ENCODE measurements at places on chromosomes 2 and 18.

DNA sequence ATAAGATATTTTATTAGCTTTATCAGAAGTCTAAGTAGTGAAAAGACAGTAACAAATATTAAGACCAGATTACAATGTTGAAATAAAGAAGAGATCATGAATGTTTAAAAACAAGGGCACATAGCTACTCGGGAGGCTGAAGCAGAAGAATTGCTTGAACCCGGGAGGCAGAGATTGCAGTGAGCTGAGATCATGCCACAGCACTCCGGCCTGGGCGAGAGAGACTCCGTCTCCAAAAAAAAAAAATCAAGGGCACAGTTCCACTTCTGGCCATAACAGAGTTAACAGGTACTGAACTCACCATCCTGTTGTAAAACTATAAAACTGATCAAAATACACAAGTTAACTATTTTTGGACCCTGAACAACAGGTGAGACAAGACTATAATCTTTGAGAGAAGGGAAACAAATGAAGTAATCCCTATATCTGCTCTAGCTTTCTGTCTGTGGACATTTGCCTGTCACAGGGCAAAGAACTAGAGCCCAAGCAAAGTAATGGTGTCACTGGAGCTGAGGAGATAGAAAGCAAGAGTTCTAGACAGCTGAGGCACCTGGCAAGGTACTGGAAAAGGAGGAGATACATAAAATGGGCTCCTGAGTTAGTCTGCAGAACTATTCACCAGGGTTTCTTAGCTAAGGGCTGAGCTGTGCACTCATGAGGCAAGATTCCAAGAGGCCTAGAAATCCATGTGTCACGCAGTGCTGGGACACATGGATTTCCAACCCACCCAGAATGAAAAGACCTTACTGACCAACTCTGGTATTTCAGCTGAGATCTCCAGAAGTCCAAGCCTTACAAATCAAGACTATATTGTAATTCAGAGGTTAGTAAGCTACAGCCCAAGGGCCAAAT lies 15.2 kb downstream of the MMADHC start:
- DNase-seq = no peak

GRCh38 chr18:52636536-52636935 lies 296.5 kb downstream of the DCC start:
- no peak for DNase-seq

DNA sequence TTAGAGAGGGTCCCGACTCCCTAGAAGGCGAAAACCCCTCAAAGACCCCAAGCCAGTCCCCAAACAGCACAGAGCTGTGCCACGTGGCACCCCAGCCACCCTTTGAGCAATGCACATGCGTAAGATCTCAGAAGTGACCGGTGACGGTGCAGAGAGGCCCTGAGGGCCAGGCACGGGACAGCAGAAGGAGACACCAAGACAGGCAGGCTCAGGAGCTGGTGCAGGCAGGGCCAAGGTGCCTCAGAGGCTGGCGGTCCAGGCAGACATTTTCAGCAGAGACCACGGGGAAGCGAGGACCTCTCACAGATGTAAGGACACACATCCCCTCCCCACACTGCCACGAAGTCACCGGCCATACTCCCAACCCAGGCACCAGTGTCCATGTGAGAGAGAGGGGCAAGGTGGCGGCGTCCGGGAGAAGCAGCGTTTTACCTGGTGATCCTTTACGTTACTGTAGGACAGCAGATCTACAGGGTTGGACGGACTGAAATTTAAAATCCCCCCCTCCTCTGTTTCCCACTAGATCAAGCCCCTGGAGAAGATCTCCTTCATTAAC lies 2.0 kb upstream of the RAB17 start:
- DNase-seq = no peak

GRCh38 chr2:225170162-225170561 lies 127.9 kb upstream of the DOCK10 start:
- no peak for DNase-seq

GRCh38 chr18:7370375-7370774 lies 139.5 kb downstream of the LRRC30 start:
- DNase-seq = no peak

DNA sequence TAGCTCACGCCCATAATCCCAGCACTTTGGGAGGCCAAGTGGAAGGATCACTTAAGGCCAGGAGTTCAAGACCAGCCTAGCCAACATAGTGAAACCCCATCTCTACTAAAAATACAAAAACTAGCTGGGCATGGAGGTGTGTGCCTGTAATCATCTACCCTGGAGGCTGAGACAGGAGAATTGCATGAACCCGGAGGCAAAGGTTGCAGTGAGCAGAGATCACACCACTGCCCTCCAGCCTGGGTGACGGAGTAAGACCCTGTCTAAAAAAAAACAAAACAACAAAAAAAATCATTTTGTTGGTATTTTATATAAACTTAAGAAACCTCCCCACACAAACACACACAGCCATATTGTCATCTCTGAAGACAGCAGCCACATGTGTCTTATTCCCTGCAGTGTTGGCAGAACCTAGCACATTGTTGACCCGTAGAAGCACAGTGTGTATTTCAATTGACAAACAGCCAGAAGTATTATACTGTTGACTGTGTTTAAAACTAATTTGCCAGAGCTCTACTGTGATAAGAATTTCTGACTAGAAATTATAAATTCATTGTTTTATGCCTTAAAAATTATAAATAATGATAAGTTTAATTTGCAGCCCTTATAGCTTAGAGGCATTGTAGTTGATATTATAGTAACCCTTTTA lies 68.1 kb downstream of the DNAJC10 start:
- DNase-seq = no peak

GRCh38 chr2:98883780-98884211 lies 52.2 kb downstream of the CRACDL start:
- DNase-seq = no peak

GRCh38 chr18:32530947-32531651 lies 60.4 kb upstream of the GAREM1 start:
- no peak for DNase-seq

GRCh38 chr2:12009323-12009905 lies 263.0 kb downstream of the LPIN1 start:
- no peak for DNase-seq

- DNase-seq = no peak
These were observed 40.0 kb downstream of the ITGA6 start for GRCh38 chr2:172467382-172467781.

DNA sequence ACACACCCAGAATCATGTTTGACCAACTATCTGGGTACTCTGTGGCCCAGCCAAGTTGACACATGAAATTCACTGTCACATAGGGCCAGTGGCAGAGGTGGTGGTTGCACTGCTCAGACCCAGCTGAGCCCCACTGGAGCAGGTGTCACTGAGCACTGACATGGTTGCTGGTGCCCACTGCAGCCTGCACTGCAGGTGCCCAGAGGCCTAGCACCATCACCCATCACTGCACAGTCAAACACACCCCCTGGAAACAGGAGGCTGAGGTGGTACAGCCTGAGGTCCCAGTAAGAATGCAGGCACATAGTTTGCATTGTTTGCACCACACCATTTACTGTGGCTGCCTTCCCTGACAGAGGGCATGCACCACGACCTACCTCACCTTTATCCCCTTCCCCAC lies 278.7 kb upstream of the MGAT5 start:
- DNase-seq = no peak

DNA sequence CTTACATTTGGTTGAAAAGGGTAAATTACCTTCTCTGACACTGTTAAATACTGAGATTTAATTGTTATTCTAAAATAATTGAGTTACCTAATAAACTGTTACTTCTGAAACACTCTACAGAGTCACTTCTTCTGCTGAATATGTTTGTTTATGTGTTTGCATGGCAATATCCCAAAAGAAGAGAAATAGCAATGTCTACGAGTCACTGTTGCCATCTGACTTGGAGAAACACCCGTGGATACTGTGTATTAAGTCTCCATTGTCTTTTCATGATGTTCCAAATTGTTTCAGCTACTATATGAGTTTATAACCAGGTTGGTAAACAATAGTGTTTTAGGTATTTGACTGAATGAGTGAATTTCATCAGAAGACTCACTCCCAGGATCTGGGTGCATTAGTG lies 754.2 kb upstream of the ID2 start:
- DNase-seq = no peak

GRCh38 chr18:63306819-63307550 lies 12.6 kb downstream of the BCL2 start:
- DNase-seq = no peak

- DNase-seq = no peak
These were observed 174.3 kb downstream of the FAM210A start for GRCh38 chr18:13551841-13552733.

DNA sequence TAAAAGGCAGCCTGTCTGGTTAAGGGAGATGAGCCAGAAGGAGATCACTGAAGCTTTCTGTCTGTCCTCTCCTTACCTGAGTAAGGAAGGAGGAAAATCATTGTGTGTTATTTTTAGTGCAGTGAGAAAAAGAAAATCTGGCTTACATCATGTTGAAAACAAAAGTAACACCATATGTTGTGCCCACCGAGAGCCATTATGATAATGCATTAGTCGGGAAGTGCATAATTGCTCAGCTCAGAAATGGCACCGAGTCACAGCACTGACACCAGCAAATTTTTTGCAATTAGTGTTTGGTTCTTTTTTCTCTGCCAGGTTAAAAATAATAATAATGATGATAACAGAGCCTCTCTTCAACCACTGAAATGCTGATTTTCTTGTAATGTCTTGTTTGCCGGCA lies 46.6 kb downstream of the HNMT start:
- no peak for DNase-seq

DNA sequence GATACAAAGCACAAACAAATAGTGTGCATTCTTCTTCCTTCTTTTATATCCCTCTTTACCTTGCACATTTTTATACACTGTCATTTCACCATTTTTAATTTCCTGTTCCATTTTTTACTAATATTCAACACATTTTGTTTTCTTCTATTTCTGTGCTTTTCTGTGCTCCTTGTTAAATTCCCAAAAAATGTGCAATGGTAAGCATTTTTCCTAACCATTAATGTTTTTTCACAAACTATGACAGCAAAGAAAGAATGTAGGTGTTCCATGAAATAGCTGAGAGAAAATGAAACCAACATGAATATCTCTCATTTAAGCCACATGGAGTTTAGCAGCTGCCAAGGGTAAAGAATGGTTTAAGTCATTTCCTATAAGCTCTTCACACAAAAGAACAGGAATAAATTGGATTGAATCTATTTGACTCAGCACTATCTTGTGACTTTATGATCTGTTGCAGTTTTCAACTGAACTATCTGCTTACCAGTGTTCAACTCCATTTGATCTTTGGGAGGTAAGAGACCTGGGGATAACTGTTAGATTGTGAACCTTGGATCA lies 145.7 kb upstream of the CDH19 start:
- no peak for DNase-seq

- no peak for DNase-seq
These were observed 124.2 kb upstream of the MEX3C start for GRCh38 chr18:51321696-51322095.

DNA sequence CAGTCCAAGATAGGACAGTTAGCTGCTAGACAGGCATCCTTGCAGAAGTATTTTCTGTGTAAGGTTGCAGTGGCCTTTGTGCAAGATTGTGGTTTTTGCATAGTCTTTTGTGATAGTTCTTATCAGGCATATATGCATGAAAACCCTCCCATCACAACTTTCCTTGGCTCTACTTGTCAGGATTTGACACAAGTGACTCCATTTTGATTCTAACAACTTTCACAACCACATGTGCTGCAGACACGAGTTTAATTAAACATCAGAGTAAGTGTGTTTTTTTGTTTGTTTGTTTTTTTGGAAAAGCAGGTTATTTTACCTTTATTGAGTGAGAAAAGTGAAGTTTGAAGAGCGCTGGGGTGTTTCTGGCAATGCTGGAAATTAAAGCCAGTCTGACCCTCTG lies 902.0 kb upstream of the GCFC2 start:
- DNase-seq = no peak

DNA sequence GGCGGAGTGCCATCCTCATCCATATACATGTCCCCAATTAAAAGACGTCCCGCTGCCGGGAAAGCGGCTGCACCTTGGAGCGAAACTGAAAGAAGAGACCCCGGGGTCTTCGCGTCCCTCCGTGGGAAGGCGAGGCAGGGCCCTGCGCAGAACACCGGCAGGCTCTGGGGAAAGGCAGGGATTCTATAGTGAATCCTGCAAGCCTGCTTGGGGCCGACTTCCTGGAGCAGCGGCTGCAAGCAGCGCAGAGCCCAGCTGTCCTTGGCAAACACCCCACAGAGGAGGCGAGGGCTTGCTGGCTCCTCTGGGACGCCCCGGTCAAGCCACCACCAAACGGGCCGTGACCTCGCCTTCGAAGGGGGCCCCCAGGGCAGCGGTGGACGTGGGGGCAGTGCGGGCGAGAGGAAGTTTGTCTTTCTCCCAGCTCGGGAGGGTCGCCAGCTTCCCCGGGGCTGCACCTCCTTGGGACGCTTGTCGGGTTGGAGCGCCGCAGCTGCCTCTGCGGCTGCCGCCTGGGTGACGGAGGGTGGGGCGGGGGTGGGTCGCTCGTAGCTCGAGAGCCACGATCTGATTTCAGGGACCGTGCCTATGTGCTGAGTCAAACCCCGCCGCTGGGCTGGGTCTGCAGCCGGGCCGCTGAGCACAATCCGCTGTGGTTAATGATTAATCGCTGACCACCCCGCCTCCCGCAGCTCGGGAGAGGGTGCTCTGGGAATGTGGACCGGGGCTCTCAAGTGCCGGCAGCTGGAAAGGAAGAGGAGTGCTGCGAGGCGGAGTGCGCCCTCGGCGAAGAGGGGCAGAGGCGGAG lies 486 bp upstream of the GPR39 start:
- peak; percentile 47 for DNase-seq

GRCh38 chr2:105242286-105242993 lies 897 bp downstream of the GPR45 start:
- no peak for DNase-seq

All from midbrain (tissue), 1 donor.